ENCODE measurements at places on chromosomes 11 and 22. TPM values are rescaled to one million over a fixed set of nuclear protein-coding genes. Genes with fewer than 3 reads are reported as not detected.
A peak's percentile ranks its signal among the peaks of the same experiment; 100 is the strongest.

Gene OR51B4
- polyA plus RNA-seq, result not detected

Gene TYR
- polyA plus RNA-seq, result not detected

Gene TCN2
- 15.8 TPM for polyA plus RNA-seq

Gene C11orf87
- 0.11 TPM for polyA plus RNA-seq

DNA sequence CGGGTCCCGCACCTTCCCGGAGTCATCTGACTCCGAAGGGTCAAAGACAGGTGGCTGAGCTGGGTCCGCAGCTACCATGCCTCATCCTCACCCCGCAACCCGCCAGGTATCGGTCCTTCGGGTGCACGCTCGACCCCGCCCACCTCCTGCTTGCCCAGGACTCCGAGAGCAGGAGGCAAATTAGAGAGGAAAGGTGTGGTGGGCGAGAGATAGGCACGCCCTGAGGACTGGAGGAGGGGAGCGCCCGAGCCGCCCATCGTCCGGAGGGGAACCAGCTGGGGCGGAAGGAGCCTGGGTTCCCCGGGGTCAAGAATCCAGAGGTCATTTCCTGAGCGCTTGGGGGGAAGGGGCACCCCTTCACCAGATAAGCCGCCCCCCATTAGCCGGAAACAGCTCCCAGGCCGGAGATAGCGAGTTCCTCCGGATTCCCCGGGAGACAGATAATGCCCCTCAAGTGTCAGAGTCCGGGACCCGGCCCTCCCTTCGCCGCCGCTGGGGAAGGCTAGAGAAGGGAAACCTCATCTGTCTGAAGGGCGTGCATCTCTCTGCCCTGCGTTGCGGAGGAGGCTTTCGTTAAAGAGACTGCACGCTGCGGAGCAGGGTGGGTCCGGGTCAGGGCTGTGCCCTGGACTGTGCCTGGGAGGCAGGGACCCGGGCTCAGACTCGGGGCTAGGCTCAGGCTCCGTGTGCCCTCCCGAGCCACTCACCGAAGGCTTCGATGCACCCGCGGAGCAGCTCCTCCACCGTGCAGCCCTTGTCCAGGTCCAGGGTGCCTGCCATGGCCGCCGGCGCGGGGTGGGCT, 1.7 kb downstream of the RASGRP2 start:
- no peak for DNase-seq

DNA sequence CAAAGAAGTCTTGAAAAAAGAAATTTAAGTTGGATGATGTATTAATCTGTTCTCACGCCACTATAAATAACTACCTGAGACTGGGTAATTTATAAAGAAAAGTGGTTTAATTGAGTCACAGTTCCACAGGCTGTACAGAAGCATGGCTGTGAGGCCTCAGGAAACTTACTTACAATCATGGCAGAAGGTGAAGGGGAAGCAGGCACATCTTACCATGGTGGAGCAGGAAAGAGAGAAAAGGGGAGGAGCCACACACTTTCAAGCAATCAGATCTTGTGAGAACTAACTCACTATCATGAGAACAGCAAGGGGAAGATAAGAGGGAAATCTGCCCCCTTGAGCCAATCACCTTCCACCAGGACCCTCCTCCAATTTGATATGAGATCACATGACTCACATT, 65.7 kb upstream of the AMOTL1 start:
- DNase-seq, result no peak

GRCh38 chr11:15864026-15864805, 492.1 kb downstream of the SOX6 start:
- no peak for DNase-seq

GRCh38 chr11:66228521-66228920, 39.9 kb upstream of the RAB1B start:
- DNase-seq, result no peak

DNA sequence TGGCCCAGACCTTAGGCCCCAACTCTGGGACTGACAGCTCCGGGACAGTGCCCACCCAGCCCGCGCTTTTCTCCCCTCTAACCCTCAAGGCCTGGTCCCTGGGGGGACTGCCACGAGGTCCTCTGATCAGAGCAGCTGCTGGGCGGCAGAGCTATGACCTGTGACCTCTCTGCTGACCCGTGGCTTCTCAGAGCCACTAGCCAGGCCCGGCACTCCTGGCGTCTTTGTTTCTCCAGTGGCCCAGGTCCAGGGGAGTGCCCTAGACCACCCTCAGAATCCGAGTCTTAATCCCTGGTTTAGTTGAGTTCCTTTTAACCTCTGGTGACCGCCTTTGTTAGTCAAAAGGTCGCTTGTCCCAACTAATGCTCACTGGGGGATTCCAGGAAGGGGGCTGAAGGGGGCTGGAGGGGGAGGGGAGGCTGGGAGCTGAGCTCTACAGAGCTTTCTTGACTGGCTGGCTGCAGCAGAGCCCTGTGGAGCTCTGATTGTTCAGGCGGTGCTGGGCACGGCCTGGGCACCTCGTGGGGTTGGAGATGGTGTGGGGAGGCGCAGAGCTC, 1.2 kb downstream of the FBLN1 start:
- no peak for DNase-seq

- DNase-seq, result no peak
These were observed 4.9 kb downstream of the RAB3IL1 start for GRCh38 chr11:61912530-61912898.

GRCh38 chr11:128619540-128620308, 32.4 kb upstream of the ETS1 start:
- DNase-seq, result no peak

DNA sequence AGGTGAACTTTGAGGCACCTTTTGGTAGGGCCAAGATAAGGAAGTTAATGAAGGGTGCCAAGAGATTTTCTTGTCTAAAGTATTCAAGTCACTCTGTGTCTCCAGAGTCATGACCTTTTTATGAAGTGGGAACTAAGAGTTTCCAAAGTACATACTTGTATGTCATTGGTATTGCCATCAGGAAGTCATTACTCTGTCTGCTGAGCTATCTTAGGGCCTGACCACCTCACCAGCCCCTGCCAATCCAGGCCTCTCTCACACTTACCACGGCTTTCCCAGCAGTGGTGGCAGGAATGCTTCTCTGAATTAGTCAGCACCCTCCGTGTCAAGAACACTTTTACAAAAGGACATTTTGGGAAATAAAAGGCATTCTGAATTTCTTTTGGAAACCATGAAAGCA, 192.8 kb upstream of the MTNR1B start:
- peak; percentile 51 for DNase-seq

DNA sequence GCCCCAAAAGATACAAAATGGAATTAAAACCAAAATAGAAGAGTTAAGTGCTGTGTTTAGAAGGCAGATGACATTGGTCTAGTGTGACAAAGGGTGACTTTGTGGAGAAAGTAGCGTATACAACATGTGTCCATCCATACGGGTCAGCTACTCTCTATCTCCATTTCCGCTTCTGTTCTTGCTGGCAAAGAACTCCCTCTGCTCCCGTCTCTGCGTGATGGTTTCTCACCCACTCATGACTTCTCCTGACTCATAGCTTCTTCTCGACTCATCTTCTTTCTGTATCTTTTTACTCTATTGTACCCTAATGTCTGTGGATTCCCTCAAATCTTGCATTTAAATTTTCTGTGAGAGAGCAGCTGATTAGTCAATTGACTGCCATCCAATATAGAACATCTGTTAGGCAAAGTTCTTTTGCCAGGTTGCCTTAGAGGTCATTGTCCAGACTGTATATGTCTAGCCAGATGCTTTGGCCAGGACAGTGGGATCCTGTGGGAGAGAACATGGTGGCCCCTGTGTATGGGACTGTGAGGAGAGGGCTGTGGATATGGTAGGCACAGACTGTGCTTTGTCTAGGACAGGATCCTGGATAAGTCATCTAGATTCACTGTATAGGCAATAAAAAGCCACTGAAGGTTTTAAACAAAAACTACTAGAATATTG, 28.4 kb downstream of the MMP13 start:
- no peak for DNase-seq

DNA sequence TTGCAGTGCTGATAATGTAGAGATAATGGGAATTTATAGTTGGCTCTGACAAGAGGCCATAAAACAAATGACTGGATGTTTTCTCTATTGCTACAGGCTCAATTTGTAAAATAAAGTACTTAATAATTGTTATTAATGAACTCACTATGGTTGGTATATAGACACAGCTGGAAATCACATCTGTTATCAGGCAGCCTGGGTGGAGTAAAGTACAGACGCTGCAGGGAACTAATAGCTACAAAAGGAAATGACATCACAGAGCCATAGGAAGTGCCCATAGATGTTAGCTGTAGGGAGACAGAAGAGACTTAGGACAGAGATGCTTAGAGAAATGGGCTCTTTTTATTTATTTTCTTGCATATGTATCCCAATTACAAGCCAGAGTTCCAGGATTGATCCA, 81.0 kb upstream of the SNX19 start:
- no peak for DNase-seq

DNA sequence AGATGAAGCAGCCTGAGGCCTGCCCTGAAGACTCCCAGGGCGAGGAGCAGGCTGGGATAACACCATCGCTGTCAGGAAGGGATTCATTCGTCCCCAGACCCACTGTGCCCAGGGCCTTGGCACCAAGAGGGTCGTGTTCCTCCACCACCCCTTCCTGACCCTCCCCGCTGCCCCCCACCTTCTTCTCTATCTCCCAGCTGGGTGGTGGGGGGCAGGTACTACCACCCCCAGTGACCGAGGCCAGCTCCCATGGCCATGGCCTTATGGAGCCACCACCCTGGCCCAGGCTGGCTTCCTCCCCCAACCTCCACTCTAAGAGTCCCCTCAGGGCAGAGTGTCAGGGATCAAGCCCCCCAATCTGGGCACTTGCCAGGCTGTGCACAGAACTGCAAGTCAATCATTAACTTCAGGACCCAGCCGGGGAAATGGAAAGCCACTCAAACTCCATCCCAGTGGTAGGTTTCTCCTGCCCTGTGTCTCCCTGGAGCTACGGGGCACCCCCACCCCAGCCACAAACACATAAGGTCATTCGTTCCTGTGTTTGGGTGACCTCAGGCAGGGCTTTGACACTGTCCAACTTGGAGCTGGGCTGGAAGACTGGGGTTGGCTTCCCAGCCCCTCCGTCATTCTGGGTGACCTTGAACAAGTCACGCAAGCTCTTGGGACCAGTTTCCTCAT, 33.3 kb upstream of the WNT11 start:
- DNase-seq, result no peak
